ENCODE measurements at places on chromosomes 5 and 9.

GRCh38 chr5:134048864-134049263, 44.1 kb upstream of the VDAC1 start:
- no peak for DNase-seq

DNA sequence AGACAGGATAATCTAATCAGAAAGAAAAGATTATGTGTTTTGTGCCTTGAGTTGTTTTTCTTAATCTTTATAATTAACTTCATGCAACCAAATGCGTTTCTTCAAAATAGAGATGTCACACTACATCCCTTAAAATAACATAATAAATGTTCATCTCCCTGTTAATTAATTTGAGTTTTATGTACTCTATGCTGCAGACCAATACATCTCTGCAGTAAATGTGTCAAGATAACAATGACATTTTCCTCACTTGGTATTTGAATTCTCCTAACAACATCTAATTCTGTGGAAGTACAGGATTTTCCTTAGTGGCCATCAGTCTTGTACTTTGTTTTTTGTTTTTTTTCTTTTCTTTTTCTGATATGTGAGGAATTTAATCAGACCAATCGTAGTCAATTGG, 279.2 kb upstream of the TYRP1 start:
- no peak for DNase-seq

DNA sequence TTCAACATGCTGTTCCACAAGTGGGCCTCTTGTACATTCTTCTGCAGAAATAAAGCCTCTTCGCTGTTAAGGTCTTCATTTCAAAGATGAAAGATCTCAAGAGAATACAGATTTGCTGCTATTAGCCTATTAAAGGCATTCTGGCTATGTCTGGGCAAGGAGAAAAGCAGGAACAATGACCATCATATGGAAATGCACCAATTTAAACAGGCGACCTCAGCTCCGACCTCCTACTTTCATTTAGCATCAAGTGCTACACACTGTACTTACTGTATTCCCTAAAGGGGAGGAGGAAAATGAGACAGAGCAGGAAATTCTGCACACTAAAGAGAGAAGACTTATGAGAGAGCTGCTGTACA, 64.8 kb downstream of the HABP4 start:
- no peak for DNase-seq

DNA sequence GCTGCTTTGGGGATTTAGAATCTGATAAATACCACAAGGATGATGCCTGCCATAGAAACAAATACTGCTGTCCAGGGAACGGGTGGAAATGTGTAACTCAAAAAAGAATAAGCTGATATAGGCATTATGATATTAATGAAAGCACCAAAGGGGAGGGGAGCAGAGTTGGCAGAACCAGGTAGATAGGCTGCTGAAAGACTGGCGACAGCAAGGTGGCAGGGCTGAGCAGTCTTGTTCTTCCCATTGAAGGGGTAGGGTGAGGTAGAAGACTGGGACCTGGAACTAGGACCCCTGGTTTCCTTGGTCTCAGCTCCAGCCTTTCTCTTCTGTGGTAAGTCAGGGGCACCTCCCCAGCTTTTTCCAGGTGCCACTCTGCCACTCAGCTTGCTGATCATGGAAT, 31.4 kb upstream of the TMOD1 start:
- no peak for DNase-seq

- no peak for DNase-seq
Observed at GRCh38 chr9:80934095-80934494, 755.3 kb downstream of the TLE1 start.

DNA sequence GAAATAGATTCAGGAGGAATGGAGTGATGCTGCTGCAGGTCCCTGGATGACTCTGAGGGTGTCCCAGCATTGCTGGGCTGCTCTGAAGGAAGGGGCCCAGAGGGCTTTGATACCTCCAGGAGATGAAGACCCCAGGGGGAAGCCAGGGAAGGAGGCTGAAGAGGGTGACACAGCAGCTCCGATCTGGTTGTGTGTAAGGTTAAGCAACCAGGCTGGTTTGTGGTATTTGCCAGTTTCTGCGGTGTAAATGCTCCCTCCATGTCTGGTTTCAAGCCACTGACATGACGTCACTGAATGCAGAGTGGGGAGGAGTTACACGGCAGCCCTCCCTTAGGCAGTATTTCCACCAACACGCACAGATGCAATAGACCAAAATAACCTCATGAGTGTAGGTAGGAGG, 40.0 kb upstream of the ORM1 start:
- no peak for DNase-seq
